ENCODE measurements at places on chromosomes 16 and 17.

GRCh38 chr17:55524440-55525220 is 13.4 kb upstream of the SMIM36 start:
- no peak for DNase-seq

GRCh38 chr17:34769049-34769448 is 189.7 kb downstream of the TMEM132E start:
- no peak for DNase-seq

- no peak for DNase-seq
Observed at GRCh38 chr17:74521701-74522201, 9.5 kb downstream of the CD300LB start.

DNA sequence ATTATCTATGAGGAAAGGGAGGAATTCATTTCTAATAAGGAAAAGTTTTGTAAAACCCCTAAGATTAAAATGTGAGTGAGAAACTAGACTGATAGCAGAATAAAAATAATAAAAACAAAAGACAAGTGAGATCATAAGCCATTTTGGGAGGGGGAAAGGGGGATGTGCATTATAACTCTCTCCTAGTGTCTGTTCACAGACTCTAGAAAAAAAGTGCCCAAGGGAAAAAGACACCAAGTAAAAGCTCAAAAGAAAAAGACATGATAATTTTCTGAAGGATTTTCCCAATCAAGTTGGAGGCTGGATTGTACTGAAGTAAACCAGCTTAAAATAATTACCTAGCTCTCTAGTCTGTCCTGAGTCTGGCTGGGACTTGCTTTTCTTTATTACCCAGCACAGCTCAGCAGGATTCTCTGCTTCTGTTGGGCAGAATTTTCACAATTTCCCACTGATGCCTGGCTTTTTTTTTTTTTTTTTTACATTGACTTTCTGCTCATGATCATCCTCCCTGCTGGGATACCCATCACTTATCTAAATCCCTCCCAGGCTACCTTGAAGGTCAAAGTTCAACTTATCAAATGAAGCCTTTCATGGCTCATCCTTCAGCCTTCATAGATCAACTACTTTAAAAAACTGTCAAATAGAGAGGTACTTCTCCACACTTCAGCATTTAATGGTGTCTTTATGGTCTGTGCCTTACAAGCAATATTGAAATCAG is 124.2 kb upstream of the KCNJ16 start:
- DNase-seq = no peak

- no peak for DNase-seq
Observed at GRCh38 chr16:67199011-67199807, at the start of gene ELMO3. TSS of gene ELMO3 (plus strand) at chr16:67199131. CDS start at chr16:67199327, 196 bp downstream.

- DNase-seq = peak; percentile 33
Observed at GRCh38 chr17:18184143-18185031, 759 bp downstream of the ALKBH5 start.

DNA sequence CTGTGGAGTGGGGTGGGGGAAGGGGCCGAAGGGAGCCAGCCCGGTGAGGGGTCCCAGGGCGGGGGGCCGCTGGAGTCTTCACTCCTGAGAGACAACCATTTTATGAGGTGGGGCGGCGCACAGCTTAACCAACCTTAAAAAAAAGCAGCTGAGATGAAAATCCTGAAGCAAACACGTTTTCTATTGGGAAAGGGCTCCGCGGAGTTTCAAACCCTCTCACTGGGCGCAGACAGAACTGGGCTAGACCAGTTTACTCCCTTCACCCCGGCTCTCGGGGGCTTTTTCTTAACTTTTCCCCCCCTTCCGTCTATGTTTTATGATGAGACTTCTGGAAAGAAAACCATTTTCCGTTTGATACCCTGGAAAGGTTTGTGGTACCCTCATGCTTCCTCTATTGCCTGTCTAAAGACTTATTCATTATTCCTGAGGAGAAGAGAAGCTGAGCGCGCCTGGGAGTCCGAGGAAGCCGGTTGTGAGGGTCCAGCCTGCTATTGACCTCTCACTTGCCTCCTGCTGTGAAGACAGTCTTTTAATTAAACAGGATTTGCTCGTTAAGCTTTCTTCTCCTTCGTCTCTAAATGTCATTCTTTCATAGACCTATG is 482 bp upstream of the SSH2 start:
- DNase-seq = no peak

- no peak for DNase-seq
Observed at GRCh38 chr16:76976101-76976500, 214.9 kb upstream of the MON1B start.

GRCh38 chr16:65908568-65908967 is 457.9 kb upstream of the CDH5 start:
- DNase-seq = no peak

GRCh38 chr16:476039-476438 is 50.6 kb downstream of the RAB11FIP3 start:
- no peak for DNase-seq

Measured in stimulated activated CD8-positive, alpha-beta memory T cell treated with anti-CD3 and anti-CD28 coated beads, Interleukin-7, amount 100 ng/mL, for 24 hours (primary cell).